SJCRH30 (cell line): ENCODE measurements at places on chromosomes 4 and X. TPM values are rescaled to one million over a fixed set of nuclear protein-coding genes. Genes with fewer than 3 reads are reported as not detected.
A peak's percentile ranks its signal among the peaks of the same experiment; 100 is the strongest.

ALAS2 gene
- total RNA-seq: not detected in 2 replicates

PCDH7 gene
- 135 and 150 TPM in 2 replicates for total RNA-seq

- H3K27me3 ChIP-seq: 0 out of 2 replicates have a peak, but pooled peaks cover 2% of the 10 kb centered on the region
- no peaks in the 10 kb centered on the region for H3K36me3 ChIP-seq
- no peak overlapping the region for H3K4me3 ChIP-seq
- no peak for DNase-seq
Observed at GRCh38 chrX:103536071-103536470, 16.8 kb upstream of the RAB40A start.

DNA sequence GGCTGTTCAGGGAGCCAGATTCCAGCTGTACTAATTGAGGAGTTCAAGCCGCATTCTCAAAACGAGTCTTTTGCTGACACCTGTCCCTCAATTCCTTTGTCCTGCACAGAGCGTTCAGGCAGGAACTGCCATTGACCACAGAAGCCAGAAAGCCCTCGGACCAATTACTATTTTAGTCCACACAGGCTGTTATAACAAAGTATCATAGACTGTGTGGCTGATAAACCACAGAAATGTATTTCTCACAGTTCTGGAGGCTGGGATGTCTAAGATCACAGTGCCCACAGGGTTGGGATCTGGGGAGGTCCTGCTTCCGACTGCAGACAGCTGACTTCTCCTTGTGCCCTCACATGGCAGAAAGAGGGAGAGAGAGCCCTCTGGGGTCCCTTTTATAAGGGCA lies 119.8 kb upstream of the ATP6AP2 start:
- no peaks in the 10 kb centered on the region for H3K36me3 ChIP-seq
- H3K27ac ChIP-seq: no peak overlapping the region
- DNase-seq: peak; percentile 59

- H3K36me3 ChIP-seq: no peaks in the 10 kb centered on the region
- no peaks in the 10 kb centered on the region for H3K4me1 ChIP-seq
- H3K27ac ChIP-seq: no peak overlapping the region
- no peak overlapping the region for H3K4me3 ChIP-seq
- no peak for DNase-seq
Observed at GRCh38 chrX:23954396-23954795, 46.6 kb downstream of the CXorf58 start.

GRCh38 chrX:44949125-44949524 lies 76.1 kb downstream of the KDM6A start:
- no peaks in the 10 kb centered on the region for H3K27me3 ChIP-seq
- no peak for DNase-seq
- no peak overlapping the region for H3K27ac ChIP-seq
- H3K4me1 ChIP-seq: no peaks in the 10 kb centered on the region
- H3K36me3 ChIP-seq: no peaks in the 10 kb centered on the region

GRCh38 chr4:140150886-140151698 lies 2.9 kb downstream of the MAML3 start:
- no peaks in the 10 kb centered on the region for H3K27me3 ChIP-seq
- H3K27ac ChIP-seq: peak overlapping the region; percentile 65
- DNase-seq: peak; percentile 53
- H3K4me3 ChIP-seq: peak overlapping the region; percentile 68
- H3K36me3 ChIP-seq: no peaks in the 10 kb centered on the region

GRCh38 chr4:143186649-143187048 lies 1.9 kb downstream of the USP38 start:
- DNase-seq: no peak
- H3K36me3 ChIP-seq: peaks cover 18% of the 10 kb centered on the region; the same call in 1 of the 2 replicates

GRCh38 chrX:86121916-86122315 lies 26.3 kb upstream of the DACH2 start:
- H3K27me3 ChIP-seq: no peaks in the 10 kb centered on the region
- no peak overlapping the region for H3K27ac ChIP-seq
- H3K4me1 ChIP-seq: no peaks in the 10 kb centered on the region
- no peak for DNase-seq
- no peaks in the 10 kb centered on the region for H3K36me3 ChIP-seq
- no peak overlapping the region for H3K4me3 ChIP-seq

DNA sequence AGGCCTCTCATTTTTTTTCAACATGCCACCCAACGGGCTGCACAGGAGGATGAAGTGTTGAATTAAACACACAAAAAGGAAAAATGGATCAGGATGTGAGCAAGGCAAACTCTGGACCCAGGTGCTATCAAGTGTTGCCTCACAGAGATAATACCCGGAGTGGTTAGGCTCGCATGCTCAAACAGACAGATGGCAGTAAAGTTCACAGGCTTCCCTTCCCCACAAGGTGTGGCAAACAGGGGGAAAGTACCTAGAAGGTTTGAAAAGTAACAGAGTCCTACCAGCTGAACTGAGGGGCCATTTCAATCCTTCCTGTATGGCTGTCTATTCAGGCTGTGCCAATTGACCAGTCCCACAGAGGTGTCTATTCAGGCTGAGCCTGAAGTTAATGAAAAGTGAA lies 123.9 kb upstream of the GC start:
- H3K4me3 ChIP-seq: no peak overlapping the region
- no peak for DNase-seq
- H3K27me3 ChIP-seq: no peaks in the 10 kb centered on the region
- H3K4me1 ChIP-seq: no peaks in the 10 kb centered on the region
- no peaks in the 10 kb centered on the region for H3K36me3 ChIP-seq

DNA sequence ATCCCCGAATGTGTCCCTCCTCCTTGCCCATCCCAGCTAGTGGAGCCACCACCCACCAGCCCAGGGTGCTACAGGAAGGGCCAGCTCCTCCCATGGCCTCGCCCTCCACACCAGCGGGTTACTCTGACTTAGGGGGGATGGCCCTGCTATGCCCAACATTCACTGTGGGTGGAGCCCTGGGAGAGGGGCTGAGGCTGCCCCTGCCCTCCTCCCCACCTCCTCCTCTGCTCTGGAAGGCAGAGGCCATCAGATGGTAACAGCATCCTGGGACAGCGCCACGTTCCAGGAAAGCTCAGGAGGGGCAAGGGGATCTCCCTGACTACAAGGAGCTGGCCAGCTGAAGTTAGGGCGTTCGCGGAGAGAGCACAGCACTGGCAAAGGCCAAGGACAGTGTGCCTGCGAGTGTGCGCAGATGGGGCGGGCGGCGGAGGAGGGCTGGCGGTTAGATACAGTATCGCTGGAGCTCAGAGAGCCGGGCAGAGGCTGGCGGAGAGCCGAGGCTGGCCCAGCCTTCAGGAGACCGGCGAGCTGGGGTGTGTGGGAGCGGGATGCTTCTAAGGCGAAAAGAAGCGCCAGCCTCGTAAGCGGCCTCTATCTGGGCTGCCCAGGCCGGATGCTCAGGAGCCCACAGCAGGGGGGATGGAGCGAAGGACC lies 1.5 kb downstream of the JAKMIP1 start:
- H3K36me3 ChIP-seq: no peaks in the 10 kb centered on the region
- H3K27me3 ChIP-seq: peaks cover 8% of the 10 kb centered on the region; the same call in 1 of the 2 replicates
- no peak for DNase-seq

PDE5A gene
- 2.9 and 4.3 TPM in 2 replicates for total RNA-seq

GRCh38 chr4:17664755-17665154 lies 50.3 kb downstream of the MED28 start:
- peak; percentile 56 for DNase-seq
- no peak overlapping the region for H3K4me3 ChIP-seq
- no peak overlapping the region for H3K27ac ChIP-seq
- H3K4me1 ChIP-seq: no peaks in the 10 kb centered on the region
- H3K36me3 ChIP-seq: no peaks in the 10 kb centered on the region

GRCh38 chr4:62455871-62456270 lies 1255.7 kb downstream of the ADGRL3 start:
- H3K4me1 ChIP-seq: no peaks in the 10 kb centered on the region
- H3K27me3 ChIP-seq: no peaks in the 10 kb centered on the region
- H3K36me3 ChIP-seq: no peaks in the 10 kb centered on the region
- H3K27ac ChIP-seq: no peak overlapping the region
- H3K4me3 ChIP-seq: no peak overlapping the region
- no peak for DNase-seq

MAPK10 gene
- 35.5 and 46.2 TPM in 2 replicates for total RNA-seq

DNA sequence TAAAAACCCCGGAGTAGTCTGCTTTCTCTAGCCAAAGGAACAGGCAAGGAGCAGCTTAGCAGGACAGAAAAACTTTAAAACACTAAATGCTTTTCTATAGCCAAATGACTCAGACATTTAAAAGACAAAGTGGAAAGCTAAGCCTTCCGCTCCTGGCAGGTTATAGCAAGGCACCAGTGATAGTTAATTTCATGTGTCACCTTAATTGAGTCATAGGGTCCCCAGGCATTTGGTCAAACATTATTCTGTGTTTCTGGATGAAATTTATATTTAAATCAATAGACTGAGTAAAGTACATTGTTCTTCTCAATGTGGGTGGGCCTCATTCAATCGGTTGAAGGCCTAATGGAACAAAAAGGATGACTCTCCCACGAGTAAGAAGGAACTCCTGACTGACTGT lies 885.7 kb upstream of the ADGRL3 start:
- no peaks in the 10 kb centered on the region for H3K4me1 ChIP-seq
- no peak overlapping the region for H3K27ac ChIP-seq
- no peaks in the 10 kb centered on the region for H3K27me3 ChIP-seq
- no peak overlapping the region for H3K4me3 ChIP-seq

GRCh38 chrX:23670528-23670927 lies 3.2 kb downstream of the PRDX4 start:
- peaks cover 26% of the 10 kb centered on the region for H3K36me3 ChIP-seq
- DNase-seq: no peak
- H3K4me1 ChIP-seq: peaks cover 5% of the 10 kb centered on the region; the same call in 1 of the 2 replicates
- no peak overlapping the region for H3K4me3 ChIP-seq

GRCh38 chr4:73762409-73762808 lies 22.0 kb downstream of the CXCL8 start:
- no peak overlapping the region for H3K4me3 ChIP-seq
- no peak for DNase-seq
- H3K4me1 ChIP-seq: no peaks in the 10 kb centered on the region
- no peaks in the 10 kb centered on the region for H3K27me3 ChIP-seq

DNA sequence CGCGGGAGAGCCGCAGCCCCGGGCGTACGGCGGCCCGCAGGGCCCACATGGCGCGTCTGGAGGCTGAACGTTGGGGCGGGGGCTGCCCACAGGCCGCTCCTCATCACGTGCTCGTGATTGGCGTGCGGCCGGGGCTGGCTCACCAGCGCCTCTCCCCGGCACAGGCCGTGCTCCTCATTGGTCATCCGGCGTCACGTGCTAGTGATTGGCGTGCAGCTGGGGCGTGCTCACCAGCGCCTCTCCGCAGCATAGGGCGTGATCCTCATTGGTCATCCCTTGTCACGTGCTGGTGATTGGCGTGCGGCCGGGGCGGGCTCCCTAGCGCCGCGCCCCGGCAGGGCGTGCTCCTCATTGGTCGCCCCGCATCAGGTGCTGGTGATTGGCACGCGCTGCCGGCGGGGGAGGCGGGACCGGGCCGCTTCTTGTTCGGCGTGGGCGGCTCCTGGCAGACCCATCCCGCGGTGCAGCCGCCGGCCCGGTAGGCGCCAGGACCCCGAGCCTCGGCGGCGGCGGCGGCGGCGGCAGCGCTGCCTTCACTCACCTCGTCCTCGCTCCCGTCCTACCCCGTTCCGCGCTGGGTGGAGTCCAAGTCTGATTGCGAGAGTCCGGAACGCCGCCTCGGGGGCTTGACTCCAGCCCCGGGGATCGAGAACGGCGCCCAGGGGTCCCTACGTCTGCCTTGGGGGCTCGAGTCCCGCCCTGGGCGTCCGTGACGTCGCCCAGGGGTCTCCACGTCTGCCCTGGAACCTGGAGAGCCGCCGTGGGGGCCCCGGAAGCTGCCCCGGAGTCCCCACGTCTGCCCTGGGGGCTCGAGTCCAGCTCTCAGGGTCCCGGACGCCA lies at the start of gene GTPBP6:
TSS of gene GTPBP6 (minus strand) at position 58 of the 840 bp plus-strand sequence. CDS start at position 49, 9 bp downstream.
- peak within 1 kb of the TSS; percentile 91 for H3K4me3 ChIP-seq
- peak; percentile 98 for DNase-seq
- no peaks in the 10 kb centered on the region for H3K27me3 ChIP-seq
- no peaks in the 10 kb centered on the region for H3K4me1 ChIP-seq

MAGEB6B gene
- not detected in 2 replicates for total RNA-seq

GRCh38 chr4:71711044-71711984 lies 72.6 kb downstream of the GC start:
- no peak for DNase-seq
- H3K36me3 ChIP-seq: no peaks in the 10 kb centered on the region
- H3K4me1 ChIP-seq: no peaks in the 10 kb centered on the region
- H3K4me3 ChIP-seq: no peak overlapping the region

XK gene
- not detected in 2 replicates for total RNA-seq

TCEAL2 gene
- not detected in 2 replicates for total RNA-seq

- DNase-seq: no peak
- H3K27me3 ChIP-seq: no peaks in the 10 kb centered on the region
- H3K4me3 ChIP-seq: no peak overlapping the region
- H3K36me3 ChIP-seq: peaks cover 49% of the 10 kb centered on the region
Observed at GRCh38 chr4:17584521-17585213, 7.7 kb downstream of the LAP3 start.

CENPE gene
- total RNA-seq: 49.3 and 66.5 TPM in 2 replicates

DNA sequence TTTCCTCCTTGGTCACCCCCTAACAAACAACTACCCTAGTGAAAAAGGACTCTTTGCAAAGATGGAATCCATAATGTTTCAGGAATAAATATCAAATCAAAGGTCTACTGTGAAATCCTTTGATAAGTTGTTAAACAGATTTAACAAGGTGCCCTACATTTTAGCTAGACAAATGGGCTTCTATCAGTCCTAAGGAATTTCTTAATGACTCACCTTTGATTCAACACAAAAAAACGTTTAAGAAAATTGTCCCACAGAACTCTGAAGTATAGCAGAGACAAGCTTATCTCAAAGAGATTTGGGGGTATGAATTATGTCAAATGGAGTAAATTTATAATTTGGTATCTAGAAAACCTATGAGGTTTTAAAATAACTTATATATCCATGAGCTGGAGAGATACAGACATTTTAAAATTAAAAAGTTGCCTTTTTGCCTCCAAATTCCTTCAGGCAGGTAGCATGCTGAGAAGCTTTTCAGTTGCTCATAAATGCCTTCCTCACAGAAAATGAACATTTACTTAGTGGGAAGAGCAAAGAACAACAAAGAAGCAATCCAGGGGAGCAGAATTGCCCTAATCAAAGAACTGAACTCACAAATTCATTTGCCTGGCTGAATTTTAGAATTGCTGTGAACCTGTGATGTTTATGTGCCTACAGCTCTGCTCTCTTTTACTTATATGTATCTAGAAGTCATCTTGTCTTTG lies 649.3 kb downstream of the STPG2 start:
- no peaks in the 10 kb centered on the region for H3K4me1 ChIP-seq
- no peak overlapping the region for H3K27ac ChIP-seq
- H3K27me3 ChIP-seq: no peaks in the 10 kb centered on the region
- no peak for DNase-seq
- no peaks in the 10 kb centered on the region for H3K36me3 ChIP-seq

- H3K27ac ChIP-seq: no peak overlapping the region
- H3K36me3 ChIP-seq: no peaks in the 10 kb centered on the region
- no peak overlapping the region for H3K4me3 ChIP-seq
- no peaks in the 10 kb centered on the region for H3K4me1 ChIP-seq
Observed at GRCh38 chrX:97332963-97333362, 449.3 kb downstream of the RPA4 start.

TRIM60 gene
- total RNA-seq: not detected in 2 replicates

GRCh38 chr4:108107729-108108382 lies 60.9 kb downstream of the LEF1 start:
- no peak for DNase-seq
- H3K27me3 ChIP-seq: no peaks in the 10 kb centered on the region
- H3K4me1 ChIP-seq: no peaks in the 10 kb centered on the region
- no peak overlapping the region for H3K4me3 ChIP-seq
- H3K36me3 ChIP-seq: no peaks in the 10 kb centered on the region

WNK3 gene
- total RNA-seq: 4.3 and 4.7 TPM in 2 replicates

- no peaks in the 10 kb centered on the region for H3K27me3 ChIP-seq
- H3K27ac ChIP-seq: no peak overlapping the region
- DNase-seq: peak; percentile 42
- H3K4me1 ChIP-seq: no peaks in the 10 kb centered on the region
- no peak overlapping the region for H3K4me3 ChIP-seq
Observed at GRCh38 chr4:14856062-14856933, 146.0 kb upstream of the CPEB2 start.
